CD4-positive, alpha-beta T cell treated with Interleukin-15 for 1 hour (primary cell): ENCODE measurements at places on chromosomes 16 and 17.

DNA sequence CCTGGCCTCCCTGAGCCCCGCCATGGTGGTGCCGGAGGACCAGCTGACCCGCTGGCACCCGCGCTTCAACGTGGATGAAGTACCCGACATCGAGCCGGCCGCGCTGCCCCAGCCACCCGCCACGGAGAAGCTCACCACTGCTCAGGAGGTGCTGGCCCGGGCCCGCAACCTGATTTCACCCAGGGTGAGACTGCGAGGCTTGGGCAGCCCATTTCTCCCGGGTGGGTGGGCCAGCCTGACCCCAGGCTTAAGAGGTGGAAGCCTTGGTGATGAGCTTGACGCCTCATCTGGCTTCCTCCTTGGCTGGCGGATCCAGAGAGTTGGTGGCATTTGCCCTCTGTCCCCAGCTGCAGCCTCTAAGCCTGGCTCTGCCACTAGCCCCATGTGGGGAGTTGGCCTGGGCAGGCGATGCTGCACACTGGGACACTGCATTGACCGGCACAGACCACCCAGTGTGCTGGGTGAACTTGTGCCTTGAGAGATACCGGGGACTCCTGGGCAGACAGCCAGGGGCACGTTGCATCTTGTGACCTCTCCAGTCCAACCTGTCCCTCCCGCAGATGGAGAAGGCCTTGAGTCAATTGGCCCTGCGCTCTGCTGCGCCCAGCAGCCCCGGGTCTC is 3.0 kb downstream of the CDT1 start:
- no peak for DNase-seq

DNA sequence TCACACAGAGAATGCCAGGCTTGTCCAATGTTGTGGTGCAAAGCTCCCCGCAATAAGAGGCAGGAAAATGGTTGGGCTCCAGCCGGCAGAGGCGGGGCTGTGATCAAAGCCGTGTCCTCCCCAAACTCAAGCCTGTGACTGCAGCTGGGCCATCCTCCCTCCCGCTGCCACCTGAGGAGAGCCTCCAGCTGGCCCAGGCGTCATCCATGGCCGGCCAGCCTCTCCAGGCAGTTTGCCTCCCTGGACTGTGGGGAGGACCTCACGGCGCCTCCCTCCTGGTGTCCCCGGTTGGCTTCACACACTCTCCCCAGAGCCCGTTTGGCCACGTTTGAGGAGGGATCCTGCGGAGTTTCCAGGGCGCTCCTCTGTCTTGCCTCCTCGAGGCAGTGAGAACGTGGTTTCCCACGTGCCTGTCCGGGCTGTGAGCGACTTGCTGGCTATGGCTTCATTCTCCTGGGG is 134.1 kb downstream of the IRF8 start:
- no peak for DNase-seq

DNA sequence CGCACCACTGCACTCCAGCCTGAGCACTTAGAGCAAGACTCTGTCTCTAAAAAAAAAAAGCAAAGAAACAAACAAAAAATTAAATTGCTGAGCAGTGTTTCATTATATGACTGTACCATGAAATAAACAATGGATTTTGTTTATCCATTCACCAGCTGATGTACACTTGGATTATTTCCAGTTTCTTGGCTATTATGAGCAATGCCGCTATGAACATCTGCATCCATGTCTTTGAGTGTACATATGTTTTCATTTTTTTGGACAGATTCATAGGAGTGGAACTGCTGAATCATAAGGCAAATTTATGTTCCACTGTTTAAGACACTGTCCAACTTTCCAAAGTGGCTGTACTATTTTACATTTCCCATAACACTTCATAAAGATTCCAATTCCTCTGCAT is 8.0 kb downstream of the RNF157 start:
- DNase-seq = no peak

- DNase-seq = no peak
These were observed 62.1 kb downstream of the TOM1L2 start for GRCh38 chr17:17910060-17910459.

- DNase-seq = no peak
These were observed 7.4 kb upstream of the TMEM220 start for GRCh38 chr17:10737168-10737622.

DNA sequence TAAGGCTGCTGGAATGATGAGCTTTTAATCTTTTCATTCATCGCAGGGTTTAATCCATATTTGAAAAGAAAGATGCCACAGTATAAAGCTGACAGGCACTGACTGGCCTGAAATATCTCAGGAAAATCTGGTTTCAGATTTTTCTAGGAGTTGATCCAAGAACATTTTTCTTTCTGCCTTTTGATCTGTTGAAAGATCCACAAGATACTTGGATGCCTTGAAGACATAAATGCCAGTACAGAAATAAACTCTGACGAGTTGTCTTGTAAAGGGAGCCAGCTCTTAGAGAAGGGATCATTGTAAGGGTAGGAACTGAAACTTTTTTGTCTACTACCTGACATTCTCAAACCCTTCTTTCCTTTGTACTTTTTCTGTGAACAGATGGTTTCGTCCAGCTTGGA is 25.4 kb upstream of the KRT20 start:
- no peak for DNase-seq

DNA sequence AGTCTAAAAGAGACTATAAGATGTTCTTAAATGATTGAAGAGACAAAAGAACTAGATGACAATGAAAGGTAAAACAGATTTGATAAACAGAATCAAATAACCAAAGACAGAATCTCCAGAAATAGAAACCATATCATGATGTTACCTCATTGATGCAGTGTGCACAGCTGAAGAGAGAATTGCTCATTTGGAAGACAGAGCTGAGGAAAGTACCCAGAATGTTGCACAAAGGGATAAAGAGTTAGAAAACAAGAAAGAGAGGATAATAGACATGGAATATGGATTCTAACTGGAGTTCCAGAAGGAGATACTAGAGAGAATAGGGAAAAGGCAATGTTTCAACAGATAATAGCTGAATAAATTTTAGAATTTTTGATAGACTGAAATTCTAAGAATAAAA is 47.9 kb downstream of the CYLD start:
- no peak for DNase-seq

DNA sequence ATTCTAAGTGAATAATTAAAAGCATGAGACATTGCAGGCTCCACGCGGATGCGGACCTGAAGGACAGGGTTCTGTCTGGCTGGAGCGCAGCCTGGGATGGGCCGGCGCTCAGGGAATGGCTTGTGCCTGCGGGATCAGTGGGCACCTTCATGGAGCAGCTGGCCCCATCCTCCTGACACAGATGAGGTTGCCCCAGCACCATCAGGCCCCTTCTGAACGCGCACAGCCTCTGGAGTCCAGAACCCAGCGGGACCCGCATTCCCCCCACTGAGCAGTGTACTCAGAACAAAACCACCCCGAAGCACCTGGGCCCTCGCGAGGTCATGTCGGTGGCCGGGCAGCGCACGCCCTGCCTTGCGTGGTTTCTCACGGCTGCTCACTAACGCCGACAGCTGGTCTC is 70.5 kb upstream of the CHMP6 start:
- no peak for DNase-seq

DNA sequence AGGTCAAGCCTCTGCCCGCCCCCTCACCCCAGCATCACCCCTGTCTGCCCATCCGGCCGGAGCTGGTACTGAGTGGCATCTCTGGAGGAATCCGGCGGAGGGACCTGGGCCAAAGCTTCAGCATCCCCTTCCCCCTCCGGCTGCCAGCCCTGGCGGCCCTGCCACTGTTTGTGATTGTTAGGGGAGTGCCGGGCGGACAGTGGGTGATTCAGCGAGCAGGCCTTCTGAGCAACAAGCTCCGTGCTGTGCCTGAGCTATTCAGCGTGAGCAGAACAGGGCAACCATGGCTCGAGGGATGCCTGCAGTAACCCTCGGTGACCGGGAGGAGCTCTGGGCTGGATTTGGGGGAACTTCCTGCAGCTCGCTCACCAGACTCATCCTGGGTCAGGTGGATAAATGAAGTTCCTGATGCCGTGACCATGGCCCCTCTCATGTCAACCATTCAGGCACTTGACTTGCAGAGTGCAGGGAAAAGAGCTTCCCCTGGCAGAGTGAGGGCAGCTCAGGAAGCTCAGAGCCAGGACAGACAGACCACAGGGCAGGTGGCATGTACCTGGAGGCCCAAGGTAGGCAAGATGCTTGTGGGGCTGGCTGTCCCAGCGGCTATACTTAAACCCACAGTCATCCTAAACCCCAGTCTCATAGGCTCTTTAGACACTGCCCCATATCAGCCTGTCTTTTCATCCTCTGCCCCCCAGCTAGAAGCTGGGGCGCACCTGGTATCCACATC is 24.3 kb upstream of the MLKL start:
- DNase-seq = no peak

- DNase-seq = no peak
These were observed 1.6 kb downstream of the ITGAE start for GRCh38 chr17:3799181-3799945.

- no peak for DNase-seq
These were observed 13.4 kb upstream of the KCNG4 start for GRCh38 chr16:84253173-84253572.

DNA sequence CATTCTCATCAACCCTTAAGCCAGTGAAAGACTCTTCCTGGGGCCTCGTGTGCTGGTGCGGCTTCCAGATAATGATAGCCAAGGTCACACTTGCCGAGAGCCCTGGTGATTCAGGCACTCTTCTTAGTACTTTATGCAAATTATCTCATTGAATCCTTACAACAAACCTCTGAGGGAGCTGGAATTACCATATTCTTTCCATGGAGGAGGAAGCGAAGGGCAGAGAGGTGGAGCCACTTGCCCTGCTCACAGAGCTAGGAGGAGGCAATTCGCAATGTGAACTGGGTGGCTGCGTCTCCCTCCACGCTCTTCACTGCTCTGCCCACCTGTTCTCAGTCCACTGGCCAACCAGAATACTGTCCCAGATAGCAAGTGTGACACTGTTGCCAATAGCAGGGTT is 409.7 kb downstream of the SNX29 start:
- DNase-seq = no peak

GRCh38 chr16:1413684-1414531 is 596 bp downstream of the UNKL start:
- peak; percentile 73 for DNase-seq

DNA sequence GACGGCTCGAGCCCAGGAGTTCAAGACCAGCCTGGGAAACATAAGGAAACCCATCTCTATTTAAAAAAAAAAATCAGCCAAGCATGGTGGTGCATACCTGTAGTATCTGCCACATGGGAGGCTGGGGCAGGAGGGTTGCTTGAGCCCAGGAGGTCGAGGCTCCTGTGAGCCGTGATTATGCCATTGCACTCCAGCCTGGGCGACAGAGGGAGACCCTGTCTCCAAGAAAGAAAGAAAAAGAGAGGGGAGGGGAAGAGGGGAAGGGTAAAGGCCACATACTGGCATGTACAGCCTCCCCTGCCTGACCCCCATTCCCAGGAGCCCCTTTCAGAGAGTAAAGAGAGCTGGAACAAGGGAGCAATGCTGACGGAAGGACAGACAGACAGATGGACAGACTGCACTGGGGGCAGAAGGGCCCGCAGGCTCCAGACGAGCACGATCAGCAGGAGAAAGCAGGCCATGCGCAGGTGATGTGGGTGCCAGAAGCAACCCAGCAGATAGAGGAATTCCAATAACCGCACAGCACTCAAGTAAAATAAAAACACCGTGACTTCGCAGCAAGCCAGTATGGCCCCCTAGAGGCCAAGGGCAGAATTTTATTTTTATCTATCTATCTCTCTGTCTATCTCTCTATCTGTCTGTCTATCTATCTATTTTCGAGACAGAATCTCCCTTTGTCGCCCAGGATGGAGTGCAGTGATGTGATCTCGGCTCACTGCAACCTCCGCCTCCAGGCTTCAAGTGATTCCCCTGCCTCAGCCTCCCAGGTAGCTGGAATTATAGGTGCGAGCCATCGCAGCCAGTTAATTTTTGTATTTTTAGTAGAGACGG is 27.1 kb upstream of the SNN start:
- peak; percentile 63 for DNase-seq

DNA sequence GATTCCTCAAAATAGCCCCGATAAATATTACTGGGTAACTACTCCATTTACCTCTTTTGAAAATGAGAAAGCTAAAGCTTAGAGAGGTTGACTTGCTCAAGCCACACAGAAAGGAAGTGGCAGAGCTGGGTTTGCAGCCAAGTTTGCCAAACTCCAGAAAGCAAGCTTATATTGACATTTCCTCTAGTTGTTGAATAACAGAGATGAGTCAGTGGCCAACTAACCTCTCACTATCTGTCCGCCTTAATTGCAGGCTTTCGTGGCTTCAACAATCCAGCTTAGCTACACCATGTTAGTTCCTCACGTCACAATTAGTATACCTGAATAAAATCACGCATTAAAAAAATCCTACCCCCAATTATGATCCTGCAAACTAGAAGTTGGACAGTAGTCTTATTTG is 151.7 kb downstream of the CNTNAP4 start:
- no peak for DNase-seq

GRCh38 chr16:83305092-83305491 is 502.7 kb upstream of the HSBP1 start:
- DNase-seq = no peak

DNA sequence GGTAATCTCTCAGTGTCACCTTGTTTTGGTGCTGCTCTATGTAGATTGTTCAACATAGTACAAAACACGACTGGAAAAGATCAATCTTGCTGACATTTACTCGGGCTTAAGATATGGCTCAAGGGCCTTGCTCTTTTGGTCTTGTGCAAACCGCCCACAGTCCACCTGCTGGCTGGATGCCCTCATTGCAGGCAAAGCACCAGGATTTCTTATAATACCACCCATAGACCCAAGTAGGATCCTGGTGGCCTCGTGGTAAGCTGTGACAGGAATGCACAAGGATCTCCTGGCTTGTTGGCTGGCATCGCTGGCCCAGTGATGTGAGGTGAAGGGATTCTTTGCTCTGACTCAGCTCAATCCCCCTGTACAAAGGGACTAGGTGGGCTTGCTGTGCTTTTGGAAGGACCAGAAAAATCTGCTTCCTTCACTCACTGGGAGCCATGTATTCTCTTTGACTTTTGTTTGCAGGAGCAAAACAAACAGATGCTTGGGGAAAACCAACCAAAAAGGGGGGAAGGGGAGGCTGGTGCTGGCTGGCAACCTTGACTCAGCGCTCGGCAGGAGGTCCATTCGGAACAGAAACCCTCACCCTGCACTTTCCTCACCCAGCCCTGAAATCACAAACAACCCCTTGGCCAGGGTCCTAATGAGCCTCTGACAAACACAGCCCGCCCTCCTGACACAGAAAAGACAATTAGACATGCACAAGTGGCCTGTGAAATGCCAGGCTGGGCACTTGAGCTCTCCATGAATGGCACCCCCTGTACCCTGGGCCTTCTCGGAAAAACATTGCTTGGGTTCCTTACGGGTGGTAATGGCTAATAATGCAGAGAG is 36.6 kb upstream of the MED9 start:
- DNase-seq = peak; percentile 67
